ENCODE measurements at places on chromosomes 4 and X. TPM values are rescaled to one million over a fixed set of nuclear protein-coding genes. Genes with fewer than 3 reads are reported as not detected.

Gene MTMR8
- 4.7 TPM for total RNA-seq

Gene MMRN1
- 8.5 TPM for total RNA-seq

Gene CCKAR
- total RNA-seq: not detected

Gene HHIP
- 7.8 TPM for total RNA-seq

Gene BEX1
- 1.7 TPM for total RNA-seq
